Skin of body (tissue), 3 donors: ENCODE measurements at places on chromosomes 1 and 21.

GRCh38 chr1:204261746-204262505, 48.1 kb upstream of the GOLT1A start:
- no peak for DNase-seq

GRCh38 chr1:45303520-45304310, 23.0 kb upstream of the HPDL start:
- DNase-seq: peak; percentile 97

DNA sequence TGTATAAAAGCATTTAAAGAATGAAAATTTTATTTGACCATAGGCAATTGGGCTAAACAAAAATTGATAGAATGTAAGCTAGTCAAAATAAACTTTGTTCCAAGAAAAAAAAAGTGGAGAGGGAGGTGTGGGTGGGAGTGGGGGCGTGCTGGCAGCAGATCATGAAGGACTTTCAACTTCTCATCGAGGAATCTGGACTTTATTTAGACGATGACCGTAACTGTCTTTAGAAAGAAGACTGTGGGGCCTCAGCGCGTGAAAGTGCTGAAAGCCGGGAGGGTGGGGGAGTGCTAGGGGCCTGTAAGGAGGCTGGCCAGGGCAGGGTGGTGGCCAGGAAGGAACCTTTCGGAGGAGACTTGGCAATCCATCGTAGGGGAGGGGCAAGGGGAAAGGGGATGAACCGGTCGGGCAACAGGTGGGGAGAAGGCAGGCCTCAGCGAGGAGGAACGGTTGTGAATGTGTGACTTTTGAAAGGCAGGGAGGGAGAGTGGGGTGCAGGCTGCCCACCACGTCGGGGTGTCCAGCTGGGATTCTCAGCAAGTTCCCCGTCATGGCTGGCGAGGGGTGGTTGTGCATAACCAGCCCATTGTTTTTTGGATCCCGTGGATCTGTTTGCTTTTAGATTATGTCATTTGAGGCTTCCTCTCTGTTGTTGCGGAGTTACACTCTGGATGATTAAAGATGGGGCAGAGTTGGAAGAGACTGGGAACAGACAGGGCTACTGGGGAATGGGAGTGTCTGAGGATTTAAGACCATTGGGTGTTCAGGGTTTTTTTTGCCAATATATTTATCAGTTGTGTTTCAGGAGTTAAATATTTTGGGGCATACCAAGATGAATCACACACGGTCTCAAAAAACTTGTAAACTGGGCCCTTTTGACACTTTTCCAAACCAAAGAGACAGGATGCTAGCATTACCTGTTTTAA, 35.5 kb downstream of the HUNK start:
- peak; percentile 21 for DNase-seq

- peak; percentile 38 for DNase-seq
Observed at GRCh38 chr1:66445492-66446181, 88.3 kb upstream of the SGIP1 start.

- DNase-seq: no peak
Observed at GRCh38 chr1:37303884-37304574, 170.4 kb upstream of the ZC3H12A start.

DNA sequence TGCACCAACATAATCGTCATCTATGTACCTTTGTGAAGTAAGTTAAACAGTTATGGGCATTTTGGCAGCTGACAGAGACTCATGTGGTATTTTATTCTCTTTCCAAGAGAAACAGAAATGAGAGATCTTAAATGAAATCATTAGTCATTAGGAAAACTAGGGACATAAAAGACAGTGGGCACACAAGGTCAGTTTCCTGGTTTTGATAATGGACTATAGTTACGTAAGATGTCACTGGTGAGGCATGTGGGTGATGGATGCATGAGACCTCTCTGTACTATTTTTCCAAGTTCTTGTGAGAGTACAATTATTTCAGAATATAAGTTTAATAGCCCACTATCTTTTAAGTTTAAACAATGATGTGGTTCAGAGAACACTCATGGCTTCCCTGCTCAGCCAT, 216.9 kb downstream of the APP start:
- no peak for DNase-seq

DNA sequence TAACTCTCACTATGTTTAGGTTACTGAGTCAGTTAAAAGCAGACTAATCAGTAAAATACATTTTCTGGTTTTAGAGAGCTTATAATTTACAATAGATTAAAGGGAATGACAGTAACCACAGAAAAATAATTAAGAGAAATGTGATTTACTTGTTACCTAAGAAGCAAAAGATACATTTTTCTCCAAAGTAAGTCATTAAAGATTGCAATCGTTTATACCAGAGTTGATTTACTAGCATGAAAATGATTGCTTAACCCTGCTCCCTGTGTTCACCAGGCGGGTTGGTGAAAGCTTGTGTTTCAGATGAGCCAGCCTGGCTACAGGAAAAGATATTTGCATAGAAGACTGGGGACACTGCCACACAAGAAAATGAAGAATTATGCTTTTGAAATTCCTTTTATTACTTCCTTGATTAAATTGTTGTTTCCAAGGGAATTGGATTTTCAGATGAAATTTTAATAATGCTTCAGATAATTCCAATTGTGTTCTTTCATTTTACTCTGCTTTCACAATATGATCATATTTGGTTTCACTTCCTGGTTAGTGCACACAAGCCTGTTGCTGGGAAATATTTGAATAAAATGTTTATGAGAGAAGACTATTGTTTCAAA, 27.9 kb downstream of the LRRC8B start:
- no peak for DNase-seq

DNA sequence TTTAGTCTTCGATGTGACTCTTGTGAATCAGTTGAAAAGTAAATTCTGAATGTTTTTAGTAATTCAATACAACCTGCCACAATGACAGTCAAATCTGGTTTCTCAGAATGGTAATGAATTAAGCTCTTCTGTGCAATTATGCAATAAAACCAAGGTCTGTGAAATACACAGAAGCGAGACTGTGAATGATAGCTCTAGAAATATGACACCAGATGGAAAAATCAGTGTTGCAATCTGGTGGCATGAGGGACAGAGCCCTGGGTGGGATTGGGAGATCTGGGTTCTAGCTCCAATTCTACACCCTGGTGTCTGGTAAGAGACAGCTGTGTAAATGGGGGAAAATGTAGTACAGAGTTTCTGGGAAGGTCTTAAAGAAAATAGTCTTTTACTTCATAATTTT, 586.4 kb upstream of the ZRANB2 start:
- no peak for DNase-seq

- DNase-seq: no peak
Observed at GRCh38 chr1:61132176-61132638, 49.8 kb downstream of the NFIA start.
